CD4-positive, CD25-positive, alpha-beta regulatory T cell (primary cell): ENCODE measurements at places on chromosomes 4 and X. TPM values are rescaled to one million over a fixed set of nuclear protein-coding genes. Genes with fewer than 3 reads are reported as not detected.

The TMEM271 gene
- total RNA-seq, result not detected

The KLF8 gene
- 12.1 TPM for total RNA-seq

The ZMAT1 gene
- total RNA-seq, result 14.8 TPM

The HS3ST1 gene
- not detected for total RNA-seq

GRCh38 chrX:70434914-70435586 lies 9.6 kb upstream of the DLG3 start:
- no peak for DNase-seq

DNA sequence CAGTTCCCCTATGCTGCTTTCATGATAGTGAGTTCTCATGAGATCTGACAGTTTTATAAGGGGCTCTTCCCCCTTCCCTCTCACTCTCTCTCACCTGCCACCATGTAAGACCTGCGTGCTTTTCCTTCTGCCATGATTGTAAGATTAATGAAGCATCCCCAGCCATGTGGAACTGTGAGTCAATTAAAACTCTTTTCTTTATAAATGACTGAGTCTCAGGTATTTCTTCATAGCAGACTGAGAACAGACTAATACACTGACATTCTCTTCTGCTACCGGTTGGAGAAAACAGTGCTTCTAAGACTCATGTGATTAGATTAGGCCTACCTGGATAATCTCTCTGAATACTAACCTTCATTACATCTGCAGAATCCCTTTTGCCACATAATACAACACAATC lies 45.4 kb upstream of the TRPC5OS start:
- DNase-seq, result no peak

DNA sequence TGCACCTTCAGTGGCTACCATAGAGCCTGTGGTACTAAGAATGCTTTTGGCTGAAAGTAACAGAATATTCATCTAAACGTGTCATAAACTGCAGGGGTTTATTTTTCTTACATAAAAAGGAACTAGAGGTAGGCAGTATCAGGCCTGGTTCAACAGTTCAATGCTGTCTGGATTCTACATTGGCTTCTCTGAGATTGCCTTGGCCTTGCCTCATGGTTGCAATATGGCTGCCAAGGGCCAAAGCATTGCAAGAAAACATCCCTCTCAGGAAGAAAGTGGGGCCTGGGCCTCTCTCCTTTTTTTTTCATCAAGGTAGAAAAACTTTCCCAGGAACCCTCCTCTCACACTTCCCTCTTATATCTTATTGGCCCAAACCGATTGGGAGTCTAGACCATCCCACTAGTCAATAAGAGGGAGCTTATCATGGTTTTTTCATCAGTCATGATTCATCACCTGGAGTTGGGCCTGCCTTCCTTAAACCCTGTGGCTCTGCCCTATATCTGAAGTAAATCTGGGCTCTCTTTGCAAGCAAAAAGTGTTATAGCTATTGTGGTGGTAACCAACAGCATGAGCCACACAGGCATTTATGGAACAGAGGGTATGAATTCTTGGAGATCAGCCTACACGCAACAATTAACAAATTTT lies 1.8 kb upstream of the DOCK11 start:
- no peak for DNase-seq
